ENCODE measurements at places on chromosomes 2 and 18. TPM values are rescaled to one million over a fixed set of nuclear protein-coding genes. Genes with fewer than 3 reads are reported as not detected.

Gene CYP27C1
- total RNA-seq = 3.3 TPM

Gene SIX3
- total RNA-seq = 4.1 TPM

Gene NDUFS1
- total RNA-seq = 64.3 TPM

Gene GPR155
- total RNA-seq = 0.11 TPM

Gene ABCB11
- 0.01 TPM for total RNA-seq

Gene BOD1L2
- not detected for total RNA-seq

Gene CLEC4F
- not detected for total RNA-seq

Gene CABYR
- total RNA-seq = 19.7 TPM

Gene ARMC9
- total RNA-seq = 14.8 TPM

Gene GRHL1
- 1.2 TPM for total RNA-seq

Gene DCAF17
- total RNA-seq = 7.7 TPM

Gene CRIM1
- total RNA-seq = 174 TPM

Gene FEZ2
- total RNA-seq = 41.1 TPM

Gene PDK1
- 3.6 TPM for total RNA-seq

Gene FSIP2
- total RNA-seq = 0.01 TPM

Gene C2orf81
- total RNA-seq = 3.2 TPM

Gene NAB1
- 35.2 TPM for total RNA-seq

Gene CTLA4
- total RNA-seq = not detected

Gene RAB17
- 0.28 TPM for total RNA-seq

Gene KCNK3
- total RNA-seq = 0.57 TPM

Gene COLEC12
- total RNA-seq = 0.06 TPM

Gene PID1
- total RNA-seq = 4.1 TPM

Gene UNC80
- total RNA-seq = not detected

Gene CBLN2
- total RNA-seq = 0.05 TPM

Gene STRN
- 16.6 TPM for total RNA-seq

Gene HOXD4
- total RNA-seq = 0.41 TPM

Gene TMEM247
- not detected for total RNA-seq

Gene KCNJ13
- total RNA-seq = not detected

Gene LIMS3
- not detected for total RNA-seq

Gene FAM237A
- not detected for total RNA-seq

Gene RFTN2
- not detected for total RNA-seq

Gene PLCL1
- not detected for total RNA-seq

Gene MC4R
- total RNA-seq = not detected

Gene SH3YL1
- total RNA-seq = 8.9 TPM

Gene ACKR3
- total RNA-seq = 15.6 TPM

Gene PDE11A
- 0.43 TPM for total RNA-seq

Gene CYP26B1
- total RNA-seq = 13.4 TPM

Gene UPP2
- not detected for total RNA-seq

Gene DNAH6
- 0.02 TPM for total RNA-seq

Gene ANO7
- total RNA-seq = 1.6 TPM

Gene ANAPC1
- total RNA-seq = 29.4 TPM

Gene INHA
- total RNA-seq = 0.52 TPM

All from A549 treated with AZD2906 at 1 μM for 4 hours (cell line).